ENCODE measurements at places on chromosomes 16 and 17.

DNA sequence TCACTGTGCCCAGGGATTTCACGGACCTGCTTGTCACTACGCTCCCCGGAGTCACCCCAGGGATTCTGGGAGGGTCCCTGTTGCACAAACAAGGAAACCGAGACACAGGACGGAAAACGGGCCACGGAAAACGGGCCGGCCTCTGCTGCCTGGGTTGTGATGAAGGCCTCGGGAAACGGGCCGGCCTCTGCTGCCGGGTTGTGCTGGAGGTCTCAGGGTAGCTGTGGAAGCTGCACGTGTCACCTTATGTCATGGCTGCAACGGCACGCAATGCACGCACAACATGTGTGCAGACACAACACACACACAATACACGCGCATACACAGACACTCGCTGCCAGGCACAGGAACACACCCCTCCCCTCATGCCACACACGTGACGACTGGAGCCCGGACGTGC lies 27.0 kb upstream of the GNG13 start:
- DNase-seq: no peak

DNA sequence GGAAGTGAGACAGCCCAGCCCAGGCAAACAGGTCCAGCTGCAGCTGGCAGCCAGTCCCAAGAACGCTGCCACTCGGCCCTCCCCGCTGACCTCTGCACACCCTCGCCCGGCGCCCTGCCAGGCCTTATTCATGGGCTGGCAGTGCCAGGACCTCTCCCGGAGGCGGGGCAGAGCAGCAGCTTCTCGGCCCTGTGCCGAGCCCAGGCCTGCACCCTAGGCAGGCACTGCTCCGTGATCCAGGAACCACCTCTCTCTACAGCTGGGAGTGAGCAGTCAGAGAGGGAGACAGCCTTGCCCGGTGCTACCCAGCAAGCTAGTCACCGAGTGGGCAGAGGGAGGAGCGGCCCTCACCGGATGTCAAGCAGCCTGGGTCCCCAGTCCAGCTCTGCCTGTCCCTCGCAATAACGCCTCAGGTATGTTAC lies 79.9 kb upstream of the CBX4 start:
- DNase-seq: no peak

DNA sequence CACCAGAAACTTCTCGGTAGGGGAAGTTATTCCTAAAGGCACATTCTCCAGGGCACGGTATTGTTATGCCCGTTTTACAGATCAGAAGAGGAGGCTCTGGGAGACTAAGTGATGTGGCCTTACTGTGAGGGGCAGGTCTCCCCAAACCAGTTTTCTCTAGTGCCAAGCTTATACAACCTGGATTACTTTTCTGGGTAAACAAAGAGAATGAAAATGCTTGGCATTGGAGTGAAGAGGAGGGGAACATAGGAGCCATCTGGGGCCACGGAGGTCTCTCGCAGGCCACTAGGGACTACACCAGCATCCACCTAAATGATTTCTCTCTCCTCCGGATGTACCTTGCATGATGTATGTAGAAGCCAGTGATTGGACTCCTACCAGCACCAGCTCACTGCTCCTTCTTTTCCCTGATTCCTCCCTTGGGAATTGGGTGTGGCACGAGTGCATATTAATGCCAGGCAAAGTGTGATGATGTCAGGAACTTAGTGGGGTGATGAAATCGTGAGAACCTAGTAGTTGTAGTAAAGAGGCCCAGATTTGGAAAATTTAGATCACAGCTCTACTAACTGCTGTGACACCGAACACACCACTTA lies 674 bp downstream of the TOM1L1 start:
- no peak for DNase-seq

GRCh38 chr17:77228241-77228752 lies 87.5 kb downstream of the SEC14L1 start:
- DNase-seq: no peak

- no peak for DNase-seq
Measured at GRCh38 chr16:68985855-68986254, 119.6 kb upstream of the HAS3 start.

DNA sequence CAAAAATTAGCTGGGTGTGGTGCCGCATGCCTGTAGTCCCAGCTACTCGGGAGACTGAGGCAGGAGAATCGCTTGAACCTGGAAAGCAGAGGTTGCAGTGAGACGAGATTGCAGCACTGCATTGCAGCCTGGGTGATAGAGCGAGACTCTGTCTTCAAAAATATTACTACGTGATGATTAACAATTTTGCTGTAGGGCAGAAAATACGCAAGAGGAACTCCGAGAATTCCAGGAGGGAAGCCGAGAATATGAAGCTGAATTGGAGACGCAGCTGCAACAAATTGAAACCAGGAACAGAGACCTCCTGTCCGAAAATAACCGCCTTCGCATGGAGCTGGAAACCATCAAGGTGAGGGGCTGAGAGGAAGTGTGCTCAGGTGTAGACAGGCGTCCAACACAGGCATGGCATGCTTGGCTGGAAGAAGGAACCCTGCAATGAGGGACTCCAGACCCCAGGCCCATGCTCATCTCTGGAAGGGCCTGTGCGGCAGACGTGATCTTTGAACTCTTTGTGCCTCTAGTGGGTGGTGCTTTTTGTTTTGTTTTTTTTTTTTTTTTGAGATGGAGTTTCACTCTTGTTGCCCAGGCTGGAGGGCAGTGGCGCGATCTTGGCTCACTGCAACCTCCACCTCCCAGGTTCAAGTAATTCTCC lies 17.2 kb downstream of the NDE1 start:
- no peak for DNase-seq

- DNase-seq: no peak
Measured at GRCh38 chr17:51559778-51560177, 299.4 kb downstream of the UTP18 start.
